Breast epithelium (tissue), 4 donors: ENCODE measurements at places on chromosomes 2 and 18.

GRCh38 chr2:109343460-109343859 is 214.5 kb downstream of the SH3RF3 start:
- DNase-seq: no peak

DNA sequence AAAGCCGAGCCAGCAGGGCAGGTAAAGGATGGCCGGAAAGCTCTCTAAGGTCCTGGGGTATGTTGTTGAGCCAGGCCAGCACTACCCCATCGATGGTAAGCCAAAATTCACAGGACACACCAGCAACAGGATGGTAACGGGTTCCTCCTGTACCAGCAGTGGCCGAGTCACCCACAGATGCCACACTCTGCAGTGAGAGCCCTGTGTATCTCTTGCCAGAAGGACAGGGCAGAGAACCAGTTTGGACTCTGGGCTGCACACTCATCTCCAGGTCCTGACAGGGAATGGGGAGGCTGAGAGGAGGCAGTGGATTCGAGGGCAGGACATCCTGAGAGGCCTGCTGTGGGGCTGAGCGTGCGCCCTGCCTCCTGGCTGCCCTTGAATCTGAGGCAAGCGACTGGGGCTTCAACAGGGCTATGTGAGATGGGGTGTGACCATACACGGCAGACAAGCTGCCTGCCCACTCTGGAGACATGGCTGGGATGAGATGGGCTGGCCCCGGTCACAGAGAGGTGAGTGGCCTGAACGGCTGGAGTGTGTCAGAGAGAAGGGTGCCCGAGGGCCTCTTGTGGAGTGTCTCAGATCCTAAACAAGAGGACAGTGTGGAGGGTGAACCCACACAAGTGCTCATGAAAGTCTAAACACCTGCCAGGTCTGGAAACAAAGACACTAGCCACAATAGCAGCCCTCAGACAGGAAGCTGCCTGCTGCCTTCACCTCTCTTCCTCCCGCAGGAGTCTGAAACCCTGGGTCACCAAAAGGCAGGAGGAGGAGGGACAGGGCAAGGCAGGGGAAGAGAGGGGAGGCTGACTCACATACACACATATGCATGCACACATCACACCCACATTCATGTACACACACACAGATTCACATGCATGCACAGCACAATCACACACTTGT is 182.3 kb downstream of the LOXHD1 start:
- no peak for DNase-seq

DNA sequence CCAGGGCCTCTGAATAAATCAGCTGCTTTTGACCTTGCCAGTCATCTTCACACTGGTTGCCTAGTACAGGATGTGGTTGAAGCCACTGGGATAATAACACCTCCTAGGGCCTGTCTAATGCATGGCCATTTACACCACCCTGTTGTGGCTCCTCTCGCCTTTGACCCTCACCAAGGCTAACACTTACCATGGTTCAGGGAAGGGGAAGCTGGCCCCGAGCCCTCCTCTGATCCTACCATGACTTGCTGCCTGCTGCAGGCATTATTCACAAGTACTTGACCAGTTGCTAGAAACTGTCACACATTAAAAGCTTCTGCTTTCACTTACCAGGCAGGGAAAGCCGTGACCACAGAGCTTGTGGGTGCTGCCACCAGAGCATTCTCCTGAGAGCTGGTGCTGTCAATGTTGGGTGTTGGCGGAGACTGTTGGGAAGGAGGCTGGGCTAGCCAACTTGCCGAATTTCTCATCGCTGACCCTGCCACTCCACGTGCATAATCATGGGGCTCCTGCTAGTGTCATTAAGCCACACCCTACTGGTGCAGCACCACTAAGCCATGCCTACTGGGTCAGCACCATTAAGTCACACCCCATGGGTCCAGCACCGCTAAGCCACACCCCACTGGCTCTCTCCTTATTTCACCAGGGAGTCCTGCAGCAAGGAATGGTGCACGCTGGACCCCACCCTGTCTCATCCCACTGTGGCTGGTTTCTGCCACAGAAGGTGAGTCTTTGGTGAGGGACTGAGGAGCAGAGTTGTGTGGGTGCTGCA is 47.0 kb upstream of the TTC39C start:
- DNase-seq: no peak

- DNase-seq: no peak
Measured at GRCh38 chr2:209495855-209496585, 72.2 kb downstream of the MAP2 start.

DNA sequence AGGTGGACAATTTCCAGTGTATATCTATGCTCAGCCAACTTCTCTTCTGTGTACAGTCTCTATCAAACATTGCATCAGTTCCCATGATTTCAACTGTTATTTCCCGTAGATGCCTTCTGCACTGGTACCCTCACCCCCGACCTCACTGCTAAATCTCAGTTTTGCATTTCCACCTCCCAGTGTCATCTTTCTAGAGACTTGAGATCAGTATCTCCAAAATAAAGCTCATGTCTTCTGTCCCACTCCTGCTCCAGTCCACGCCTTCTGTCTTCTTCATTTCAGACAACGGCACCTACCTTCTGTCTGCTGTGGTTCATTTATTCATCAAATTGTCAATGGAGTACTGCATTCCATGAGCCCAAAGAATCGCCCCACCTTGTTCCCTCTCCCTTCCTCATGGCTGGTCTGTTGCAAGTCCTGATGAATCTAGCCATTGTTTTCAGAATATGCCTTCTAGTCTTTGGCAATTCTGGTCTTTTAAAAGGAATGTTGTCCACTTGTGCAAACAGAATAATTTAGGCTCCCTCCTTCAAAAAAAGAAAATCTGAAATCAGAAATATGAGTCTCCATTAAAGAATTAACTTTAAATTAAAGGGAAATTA is 23.3 kb upstream of the NPAS2 start:
- peak; percentile 83 for DNase-seq

GRCh38 chr2:233021771-233022170 is 8.7 kb upstream of the NGEF start:
- no peak for DNase-seq

GRCh38 chr2:127631541-127631996 is 14.4 kb upstream of the GPR17 start:
- no peak for DNase-seq

DNA sequence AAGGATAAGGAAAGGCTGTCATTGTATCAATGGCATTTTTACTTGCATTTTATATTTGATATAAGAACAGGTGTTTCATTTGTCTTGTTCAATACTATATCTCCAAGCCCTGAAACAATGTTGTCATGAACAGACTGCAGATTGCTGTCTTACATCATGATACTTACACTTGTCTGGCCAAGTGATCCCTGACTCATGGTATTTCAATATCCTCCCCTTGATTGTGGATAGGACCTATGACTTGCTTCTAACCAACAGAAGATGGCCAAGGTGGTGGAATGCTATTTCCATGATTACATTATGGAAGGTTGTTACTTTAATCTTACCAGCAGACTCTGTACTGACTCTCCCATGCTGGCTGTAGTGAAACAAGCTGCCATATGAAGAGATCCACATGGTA is 471.1 kb downstream of the CCDC85A start:
- no peak for DNase-seq

GRCh38 chr2:226273440-226273839 is 526.2 kb downstream of the IRS1 start:
- no peak for DNase-seq

DNA sequence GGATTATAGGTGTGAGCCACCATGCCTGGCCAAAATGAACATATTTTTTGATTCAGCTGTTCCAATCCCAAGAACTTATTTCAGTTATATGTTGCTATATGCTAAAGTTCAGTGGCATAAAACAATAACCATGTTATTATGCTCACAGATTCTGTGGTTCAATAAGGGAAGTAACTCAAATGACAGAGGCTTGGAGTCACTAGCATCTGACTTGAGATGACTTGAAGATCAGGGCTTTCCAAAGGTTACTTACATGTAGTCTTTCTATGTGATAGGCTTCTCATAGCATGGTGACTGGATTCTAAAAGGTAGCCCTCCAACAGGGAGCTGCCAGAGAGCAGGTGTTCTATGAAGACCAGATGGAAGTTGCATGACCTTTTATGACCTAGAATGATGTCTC is 17.2 kb downstream of the CLK1 start:
- DNase-seq: no peak

DNA sequence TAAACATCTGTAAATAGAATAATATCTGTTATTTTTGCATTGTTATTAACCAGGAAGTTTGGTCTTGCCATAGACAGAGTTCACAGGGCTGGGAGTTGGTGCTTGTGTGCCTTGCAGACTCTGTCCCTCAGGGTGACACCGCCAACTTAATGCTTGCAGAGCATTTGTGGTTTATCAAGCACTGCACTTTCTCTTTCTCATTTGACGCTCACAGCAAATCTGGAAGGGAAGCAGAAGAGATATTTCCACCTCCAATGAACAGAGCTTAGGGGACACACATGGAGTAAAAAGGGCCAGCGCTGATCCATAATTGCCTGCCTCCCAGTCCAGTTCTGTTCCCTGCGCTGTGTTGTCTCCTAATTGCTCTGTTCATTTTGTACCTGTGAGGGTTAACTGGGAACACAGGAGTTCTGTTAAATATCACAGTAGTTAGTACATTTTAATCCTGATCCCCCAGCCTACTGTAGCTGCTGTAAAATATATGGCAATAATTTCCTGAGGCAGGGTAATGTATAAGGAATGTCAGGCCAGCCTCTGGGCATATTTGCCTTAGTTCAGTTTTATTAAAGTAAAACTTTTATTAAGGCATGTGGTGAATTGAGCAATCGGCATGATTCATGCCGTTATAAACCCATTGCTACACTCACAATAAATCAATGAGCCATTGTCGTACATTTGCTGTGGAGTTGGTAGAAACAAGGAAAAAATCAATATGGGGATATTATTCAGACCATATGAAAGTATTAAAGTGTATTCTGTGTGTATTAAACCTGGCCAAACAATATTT is 182.5 kb upstream of the OSR1 start:
- DNase-seq: no peak

- no peak for DNase-seq
Measured at GRCh38 chr2:177117755-177118154, 94.8 kb upstream of the HNRNPA3 start.

- no peak for DNase-seq
Measured at GRCh38 chr18:75544051-75544481, 116.6 kb upstream of the SMIM21 start.

DNA sequence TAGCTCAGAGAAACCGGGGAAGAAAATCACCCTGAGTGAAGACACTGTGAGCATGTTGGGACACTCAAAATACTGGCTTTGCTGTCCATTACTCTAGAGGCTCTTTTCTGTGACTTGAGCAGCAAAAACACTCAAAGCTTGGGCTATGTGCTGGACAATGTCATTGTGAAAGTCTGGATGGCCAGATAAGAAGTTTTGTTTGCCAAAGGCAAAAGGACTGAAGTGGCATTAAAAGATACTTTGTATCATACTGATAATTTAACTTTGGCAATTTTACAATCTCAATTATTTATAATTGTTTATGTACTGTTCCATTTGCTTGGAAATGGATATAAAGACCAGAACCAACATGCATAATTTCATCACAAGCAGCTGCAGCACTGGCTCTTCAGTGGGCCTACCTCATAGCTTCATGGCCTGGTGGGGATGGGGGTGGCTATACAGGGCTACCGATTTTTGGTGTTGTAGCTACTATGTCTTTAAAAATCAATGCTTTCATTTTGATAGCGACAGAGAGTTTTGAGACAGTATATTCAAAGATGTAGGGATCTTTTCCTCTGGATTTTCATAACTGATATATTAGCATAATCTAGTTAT is 51.1 kb downstream of the RBKS start:
- no peak for DNase-seq

GRCh38 chr2:47029737-47030524 is 114.3 kb upstream of the MCFD2 start:
- DNase-seq: no peak

- no peak for DNase-seq
Measured at GRCh38 chr2:145849466-145849865, 1329.5 kb upstream of the ZEB2 start.

GRCh38 chr2:108080177-108080576 is 93.9 kb downstream of the SLC5A7 start:
- no peak for DNase-seq

DNA sequence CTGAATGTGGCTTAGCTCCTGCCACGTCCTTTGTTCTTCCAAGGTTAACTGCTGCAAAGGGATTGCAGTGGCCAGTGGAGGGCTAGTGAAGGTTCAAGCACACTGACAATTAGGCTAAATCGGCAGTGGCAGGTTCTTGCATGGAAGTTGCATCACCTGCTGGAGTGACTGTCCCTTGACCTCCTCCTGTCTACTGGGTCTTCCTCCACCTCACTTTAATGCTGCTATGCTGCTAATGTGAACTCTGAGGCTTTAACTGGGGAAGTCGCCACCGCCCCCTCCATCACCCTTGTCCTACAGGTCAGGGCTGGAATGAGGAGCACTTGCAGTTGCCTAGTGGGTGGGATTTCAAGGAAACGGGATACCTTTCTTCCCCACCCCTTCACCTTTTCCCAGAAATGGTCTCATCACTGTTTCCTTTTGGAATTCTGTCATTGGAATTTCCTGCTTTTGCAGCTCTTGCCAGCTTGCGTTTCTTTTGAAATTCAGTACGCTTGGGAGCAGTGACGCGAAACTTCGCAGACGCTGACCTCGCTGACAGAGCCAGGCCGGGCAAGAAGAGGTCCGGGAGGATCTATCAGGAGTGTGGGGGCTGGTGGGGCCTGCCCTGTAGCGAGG is 150.3 kb downstream of the SH3RF3 start:
- DNase-seq: no peak

- no peak for DNase-seq
Measured at GRCh38 chr18:11953113-11953512, 28.2 kb upstream of the IMPA2 start.

- DNase-seq: no peak
Measured at GRCh38 chr2:241794250-241794823, 14.7 kb upstream of the NEU4 start.

DNA sequence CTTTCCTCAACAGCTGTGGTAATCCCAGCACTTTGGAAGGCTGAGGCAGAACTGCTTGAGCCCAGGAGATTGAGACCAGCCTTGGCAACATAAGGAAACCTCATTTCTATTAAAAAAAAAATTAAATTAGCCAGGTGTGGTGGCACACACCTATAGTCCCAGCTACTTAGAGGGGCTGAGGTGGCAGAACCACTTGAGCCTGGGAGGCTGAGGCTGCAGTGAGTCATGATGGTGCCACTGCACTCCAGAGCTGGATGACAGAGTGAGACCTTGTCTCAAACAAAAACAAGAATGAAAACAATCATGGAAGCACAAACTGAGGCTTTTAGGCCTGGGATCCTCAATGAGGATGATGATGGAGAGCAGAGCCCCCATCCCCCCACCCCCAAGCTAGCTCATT is 19.8 kb downstream of the GAREM1 start:
- DNase-seq: no peak

DNA sequence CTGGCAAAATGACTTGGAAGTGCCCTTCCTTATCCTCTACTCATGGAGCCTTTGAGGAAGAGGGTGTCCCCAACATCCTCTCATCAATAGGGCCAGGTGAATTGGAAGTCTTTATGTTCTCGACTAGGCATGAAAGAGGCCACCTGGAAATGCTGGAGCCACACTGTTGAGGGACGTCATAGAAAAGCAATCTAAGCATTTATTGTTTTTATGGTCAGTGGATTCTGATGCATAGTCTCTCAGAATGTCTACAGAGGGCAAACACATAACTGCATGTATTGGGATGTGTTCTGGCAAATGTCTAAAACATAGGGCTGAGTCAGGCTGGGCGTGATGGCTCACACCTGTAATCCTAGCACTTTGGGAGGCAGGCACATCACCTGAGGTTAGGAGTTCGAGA is 246.6 kb upstream of the SP5 start:
- no peak for DNase-seq

- peak; percentile 25 for DNase-seq
Measured at GRCh38 chr18:79570266-79571201, 109.1 kb upstream of the CTDP1 start.

GRCh38 chr18:48563027-48563426 is 24.2 kb downstream of the CTIF start:
- DNase-seq: no peak

GRCh38 chr2:168422584-168422983 is 33.5 kb upstream of the CERS6 start:
- DNase-seq: no peak
